ENCODE measurements at places on chromosomes 5 and 9.

DNA sequence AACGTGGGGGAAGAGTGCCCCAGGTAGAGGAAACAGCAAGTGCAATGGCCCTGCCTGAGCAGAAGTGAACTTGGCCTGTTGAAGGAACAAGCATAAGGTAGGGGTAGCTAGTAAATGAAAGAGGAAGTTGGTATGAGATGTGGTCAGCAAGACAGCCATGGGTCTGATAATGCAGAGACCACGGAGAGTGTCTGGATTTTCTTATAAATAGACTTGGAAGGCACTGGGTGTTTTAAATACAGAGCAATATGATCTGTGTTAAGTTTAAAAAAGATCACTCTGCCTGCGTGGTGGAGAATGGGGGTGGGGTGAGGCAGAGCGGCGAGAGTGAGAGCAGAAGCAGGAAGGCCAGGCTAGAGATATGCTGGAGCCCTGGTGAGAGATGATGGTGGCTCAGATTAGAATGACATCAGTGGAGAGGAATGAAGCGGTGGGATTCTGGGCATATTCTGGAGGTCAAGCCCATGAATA is 4.2 kb downstream of the ADAM19 start:
- no peak for DNase-seq

DNA sequence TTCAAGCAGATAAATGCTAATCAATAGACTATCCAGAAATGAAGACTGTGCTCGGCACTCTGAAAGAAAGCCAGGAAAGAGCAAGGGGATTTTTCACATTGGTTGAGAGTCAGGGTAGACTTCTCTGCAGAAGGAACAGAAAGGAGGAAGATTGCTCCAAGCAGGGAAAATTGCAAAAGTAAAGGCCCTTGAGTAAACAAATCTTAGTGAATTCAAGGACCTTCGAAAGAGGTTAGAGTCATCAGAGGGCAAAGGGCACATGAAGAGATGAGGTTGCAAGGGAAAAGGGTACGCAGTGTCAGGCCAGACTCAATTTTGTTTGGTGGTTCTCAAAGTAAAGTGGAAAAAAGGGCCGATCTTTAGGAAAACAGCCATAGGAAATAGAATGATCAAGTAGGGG is 157.6 kb upstream of the RAI14 start:
- no peak for DNase-seq

- peak; percentile 87 for DNase-seq
These were observed 16.7 kb upstream of the IQGAP2 start for GRCh38 chr5:76386360-76386759.

GRCh38 chr9:127987103-127987614 is 6.4 kb upstream of the EEIG1 start:
- no peak for DNase-seq

DNA sequence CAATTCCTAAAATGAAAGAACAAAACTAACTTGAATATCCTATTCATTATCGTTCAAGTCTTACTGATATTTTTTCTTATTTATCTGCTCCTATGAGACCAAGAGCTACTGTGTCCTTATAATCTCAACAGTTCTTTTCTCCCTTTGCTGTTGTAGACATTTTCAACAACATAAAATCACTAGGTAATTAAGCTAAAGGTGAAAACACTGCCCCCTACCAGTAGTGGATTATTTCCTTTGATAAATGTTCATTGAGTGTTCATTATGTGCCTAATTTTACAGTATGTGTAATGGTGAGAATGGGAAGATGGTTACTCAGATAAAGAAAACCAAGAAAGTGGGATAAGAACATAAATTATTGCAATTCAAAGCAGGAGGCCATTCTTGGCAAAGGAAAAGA is 41.4 kb upstream of the PAPPA start:
- DNase-seq = no peak

Measured in upper lobe of right lung (tissue), 1 donor.